ENCODE measurements at places on chromosomes 1 and 21. TPM values are rescaled to one million over a fixed set of nuclear protein-coding genes. Genes with fewer than 3 reads are reported as not detected.

C1orf141 gene
- not detected for polyA plus RNA-seq

LEFTY2 gene
- polyA plus RNA-seq = 0.10 TPM

FAM76A gene
- 2.7 TPM for polyA plus RNA-seq

LRRC38 gene
- 5.1 TPM for polyA plus RNA-seq

FNDC10 gene
- 0.34 TPM for polyA plus RNA-seq

BEST4 gene
- polyA plus RNA-seq = not detected

KRTAP20-2 gene
- not detected for polyA plus RNA-seq

CRP gene
- polyA plus RNA-seq = 0.05 TPM

COL8A2 gene
- 0.10 TPM for polyA plus RNA-seq

PLEKHA6 gene
- polyA plus RNA-seq = 0.92 TPM

OBSCN gene
- 397 TPM for polyA plus RNA-seq

DNA sequence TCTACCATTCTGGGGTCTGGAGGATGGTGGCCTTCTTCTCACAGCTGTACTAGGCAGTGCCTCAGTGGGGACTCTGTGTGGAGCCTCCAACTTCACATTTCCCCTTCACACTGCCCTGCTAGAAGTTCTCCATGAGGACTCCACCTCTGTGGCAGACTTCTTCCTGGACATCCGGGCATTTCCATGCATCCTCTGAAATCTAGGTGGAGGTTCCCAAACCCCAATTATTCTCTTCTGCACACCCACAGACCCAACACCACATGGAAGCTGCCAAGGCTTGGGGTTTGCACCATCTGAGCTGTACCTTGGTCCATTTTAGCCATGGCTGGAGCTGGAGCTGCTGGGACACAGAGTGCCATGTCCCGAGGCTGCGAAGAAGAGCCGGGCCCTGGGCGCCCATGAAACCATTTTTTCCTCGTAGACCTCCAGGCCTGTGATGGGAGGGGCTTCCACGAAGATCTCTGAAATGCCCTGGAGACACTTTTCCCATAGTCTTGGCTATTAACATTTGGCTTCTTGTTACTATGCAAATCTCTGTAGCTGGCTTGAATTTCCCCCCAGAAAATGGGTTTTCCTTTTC, 170.5 kb downstream of the FOXD2 start:
- no peak for DNase-seq

- DNase-seq = no peak
These were observed 33.5 kb downstream of the CAPN8 start for GRCh38 chr1:223631956-223632355.

DNA sequence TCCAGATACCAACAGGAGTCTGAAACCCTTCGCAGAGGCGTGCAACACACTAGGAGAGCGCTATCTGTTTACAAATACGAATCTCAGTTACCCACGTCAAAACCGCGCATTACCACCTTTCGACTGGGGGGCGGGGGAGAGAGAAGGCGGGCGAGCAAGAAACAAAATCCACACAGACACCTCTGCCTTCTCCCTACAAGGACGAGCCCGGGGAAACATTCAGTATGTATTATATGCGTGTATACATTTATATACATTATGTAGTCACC, 722 bp downstream of the TUT4 start:
- DNase-seq = peak; percentile 65

- no peak for DNase-seq
These were observed 21.8 kb downstream of the CAPN2 start for GRCh38 chr1:223733898-223734852.

GRCh38 chr1:48848035-48848434, 71.3 kb upstream of the BEND5 start:
- no peak for DNase-seq

DNA sequence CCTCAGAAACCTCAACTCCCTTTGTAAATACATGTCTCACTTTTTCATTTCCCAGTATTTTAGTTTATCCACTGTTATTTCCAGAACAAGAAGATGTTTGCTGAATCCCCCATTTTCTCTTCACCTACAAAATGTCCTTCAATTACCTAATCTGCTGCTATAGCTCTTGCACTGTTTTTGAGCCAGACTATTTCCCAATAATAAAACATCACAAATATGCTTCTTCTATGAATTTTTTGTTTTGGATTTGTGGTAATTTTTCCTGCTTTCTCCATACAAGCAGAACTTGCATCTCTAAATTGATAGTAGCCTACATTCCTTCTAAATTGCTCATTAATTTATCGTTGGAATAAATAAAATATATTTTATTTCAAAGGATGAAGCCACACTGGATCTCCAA, 199.6 kb upstream of the C1orf87 start:
- DNase-seq = no peak

DNA sequence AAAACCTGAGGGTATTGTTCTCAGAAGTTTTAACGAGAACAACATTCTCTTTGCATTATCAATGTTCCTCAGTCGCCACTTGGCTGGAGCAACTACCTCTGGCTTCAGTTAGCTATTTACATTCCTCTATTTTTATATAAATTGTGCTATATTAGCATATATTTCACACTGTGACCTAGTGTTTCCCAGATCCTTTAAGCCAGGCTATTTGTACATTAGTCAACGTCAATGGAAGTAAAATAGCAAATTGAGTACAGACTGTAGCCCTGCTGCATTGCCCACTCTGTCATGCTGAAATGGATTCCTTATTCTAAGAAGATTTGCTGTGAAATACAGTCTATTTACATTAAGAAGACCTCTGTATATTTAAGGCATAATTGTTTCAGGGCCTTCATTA, 213.8 kb downstream of the ROR1 start:
- no peak for DNase-seq

GRCh38 chr1:100706856-100707255, 12.7 kb upstream of the VCAM1 start:
- DNase-seq = no peak

- no peak for DNase-seq
These were observed 14.1 kb upstream of the LMNA start for GRCh38 chr1:156100205-156100995.

DNA sequence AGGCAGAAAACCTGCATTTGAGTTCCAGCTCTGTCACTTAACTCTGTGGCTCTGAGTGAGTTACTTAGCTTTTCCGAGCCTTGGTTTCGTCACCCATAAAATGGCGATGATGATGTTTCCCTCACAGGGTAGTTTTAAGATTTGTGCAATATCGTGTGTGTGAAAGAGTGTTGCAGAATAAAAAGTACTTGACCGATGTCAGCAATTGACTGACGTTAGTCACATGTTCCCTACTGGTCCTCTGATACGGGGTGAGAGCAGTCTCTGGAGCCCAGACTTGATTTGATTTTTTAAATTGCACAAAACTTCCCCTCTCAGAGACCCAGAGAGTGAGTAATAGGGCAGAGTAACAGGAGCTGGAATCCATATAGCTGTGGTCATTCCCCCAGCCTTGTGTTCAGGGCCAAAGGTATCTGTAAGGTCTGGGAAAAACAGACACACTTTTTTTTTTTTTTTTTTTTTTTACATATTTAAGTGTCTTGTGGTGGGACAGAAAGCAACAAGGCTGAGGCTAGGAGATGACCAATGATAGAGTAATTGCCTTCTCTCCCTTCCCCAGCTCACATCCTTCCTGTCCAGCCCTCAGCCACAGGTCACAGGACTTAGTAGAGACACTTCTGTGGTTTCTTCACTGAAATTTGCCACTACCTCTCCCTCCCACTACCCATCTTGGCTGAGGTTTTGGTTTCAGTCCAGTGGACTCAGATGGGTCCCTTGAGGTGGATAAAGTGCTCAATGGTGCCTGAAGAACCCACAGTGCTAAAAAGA, 2.0 kb downstream of the FCER1G start:
- no peak for DNase-seq

DNA sequence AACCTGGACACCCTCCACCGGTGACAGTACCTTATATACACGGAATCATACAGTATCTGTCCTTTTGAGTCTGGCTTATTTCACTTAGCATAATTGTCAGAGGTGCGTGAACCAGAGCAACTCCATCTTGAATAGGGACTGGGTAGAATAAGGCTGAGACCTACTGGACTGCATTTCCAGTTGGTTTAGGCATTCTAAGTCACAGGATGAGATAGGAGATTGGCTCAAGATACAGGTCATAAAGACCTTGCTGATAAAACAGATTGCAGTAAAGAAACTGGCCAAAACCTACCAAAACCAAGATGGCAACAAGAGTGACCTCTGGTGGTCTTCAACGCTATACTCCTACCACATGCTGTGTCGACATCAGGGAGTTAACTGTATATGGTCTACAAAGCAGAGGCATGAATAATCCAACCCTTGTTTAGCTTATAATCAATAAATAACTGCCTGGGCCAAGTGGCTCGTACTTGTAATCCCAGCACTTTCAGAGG, 1.4 kb upstream of the FDPS start:
- DNase-seq = no peak

GRCh38 chr1:154996966-154997701, 3.7 kb downstream of the LENEP start:
- DNase-seq = peak; percentile 39

- DNase-seq = no peak
These were observed 167.6 kb downstream of the PCBP3 start for GRCh38 chr21:45811136-45811535.

DNA sequence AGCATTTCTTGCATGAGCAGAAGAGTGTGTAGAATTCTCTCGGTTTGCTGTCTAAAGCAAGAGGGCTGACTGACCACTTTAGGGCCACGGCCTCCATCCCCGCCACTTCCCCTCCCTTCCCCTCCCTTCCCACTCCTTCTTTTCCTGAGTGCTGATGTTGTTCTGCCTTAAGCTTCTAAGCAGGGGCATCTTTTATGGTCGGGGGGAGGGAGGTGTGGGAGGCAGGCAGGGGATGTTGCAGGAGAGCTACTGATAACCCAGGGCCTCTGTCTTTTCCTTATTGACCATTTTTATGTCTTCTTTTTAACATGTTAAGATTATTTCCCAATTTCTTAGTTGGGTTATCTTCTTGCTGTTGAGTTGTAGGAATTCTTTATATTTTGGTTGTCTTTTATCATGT, 15.1 kb downstream of the USP25 start:
- no peak for DNase-seq

DNA sequence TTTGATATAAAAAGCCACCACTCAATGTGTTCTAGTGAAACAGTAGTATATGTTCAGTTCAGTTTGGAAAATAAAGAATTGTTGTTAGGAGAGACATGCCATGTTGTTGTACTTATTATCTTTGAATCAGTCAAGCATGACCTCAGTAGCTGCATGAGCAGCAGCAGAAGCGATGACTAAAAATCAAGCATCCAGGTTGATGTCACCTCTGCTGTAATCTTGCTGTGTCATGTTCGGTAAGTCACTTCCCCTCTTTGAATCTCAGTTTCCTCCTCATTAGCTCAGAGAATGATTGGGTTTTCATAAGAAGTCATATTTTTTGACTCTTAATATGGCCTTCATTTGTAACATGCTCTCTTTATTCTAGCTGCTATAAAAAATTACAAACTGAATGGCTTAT, 428.4 kb upstream of the B3GALT2 start:
- DNase-seq = no peak

- DNase-seq = no peak
These were observed 654.2 kb upstream of the PKN2 start for GRCh38 chr1:88029899-88030298.

- DNase-seq = no peak
These were observed 63.5 kb upstream of the DMRTB1 start for GRCh38 chr1:53395671-53396215.

DNA sequence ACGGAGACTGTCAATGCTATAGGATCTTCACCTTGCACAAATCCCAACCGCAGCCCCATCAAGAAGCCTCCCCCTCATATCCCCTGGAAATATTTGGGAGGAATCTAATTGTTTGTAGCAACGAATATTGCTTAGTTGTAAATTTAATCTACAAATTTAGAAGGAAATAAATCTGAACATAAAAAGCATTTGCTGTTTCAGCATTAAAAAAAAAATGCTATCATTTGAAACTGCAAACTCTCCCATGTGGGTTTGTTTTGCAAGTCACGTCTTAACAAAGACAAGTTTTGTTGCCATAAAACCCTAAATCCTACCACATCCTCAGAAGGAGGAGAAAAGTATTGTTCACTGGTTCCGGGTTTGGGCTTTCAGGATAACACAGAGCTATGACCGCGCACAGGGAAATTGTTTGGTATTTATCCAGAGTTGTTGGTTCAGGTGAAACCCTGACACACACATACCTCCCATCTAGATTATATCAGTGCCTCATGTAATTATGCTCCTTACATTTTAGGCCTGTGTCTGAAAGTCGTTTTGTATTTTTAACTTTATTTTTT, 279.6 kb downstream of the TM2D1 start:
- no peak for DNase-seq

DNA sequence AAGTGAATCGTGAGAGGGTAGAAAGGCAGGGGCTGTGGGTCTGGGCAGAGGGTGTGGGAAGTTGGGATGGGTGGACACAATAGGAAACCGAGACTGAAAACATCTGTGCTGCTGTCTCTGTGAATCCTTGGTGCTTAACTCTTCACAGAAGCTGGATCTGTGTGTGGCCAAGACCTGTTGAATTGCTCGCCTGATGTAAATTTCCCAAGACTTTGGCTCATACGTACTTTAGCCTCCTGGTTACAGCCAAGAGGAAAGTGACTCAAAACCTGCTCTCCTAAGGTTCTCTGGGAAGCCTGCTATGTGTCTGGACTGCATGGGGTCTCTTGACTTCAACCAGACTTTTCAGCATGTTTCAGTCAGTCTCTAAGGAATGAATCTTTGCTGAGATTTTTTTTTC, 270.3 kb downstream of the RWDD3 start:
- no peak for DNase-seq

- no peak for DNase-seq
These were observed 3.0 kb downstream of the YARS1 start for GRCh38 chr1:32813941-32814739.

- DNase-seq = no peak
These were observed 38.6 kb upstream of the RCAN3 start for GRCh38 chr1:24463776-24464735.

DNA sequence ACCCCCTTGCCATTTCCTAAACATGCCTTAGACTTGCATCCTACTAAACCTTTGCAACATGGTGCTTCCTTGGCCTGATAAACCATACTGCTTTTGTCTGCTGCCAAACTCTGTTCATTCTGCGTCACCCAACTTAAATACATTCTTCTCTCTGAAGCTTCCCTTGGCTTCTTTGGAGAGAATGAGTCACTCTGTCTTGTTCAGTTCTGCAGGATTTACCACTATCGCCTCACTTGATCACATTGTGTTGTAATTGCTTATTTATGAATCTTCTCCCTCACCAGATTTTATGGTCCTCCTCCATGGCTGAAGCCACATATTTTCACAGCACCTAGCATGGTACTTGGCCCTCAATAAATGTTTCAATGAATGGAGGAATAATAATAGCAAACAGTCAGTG, 21.7 kb upstream of the TUT4 start:
- no peak for DNase-seq

- no peak for DNase-seq
These were observed 289.8 kb upstream of the SNX7 start for GRCh38 chr1:98371764-98372163.

DNA sequence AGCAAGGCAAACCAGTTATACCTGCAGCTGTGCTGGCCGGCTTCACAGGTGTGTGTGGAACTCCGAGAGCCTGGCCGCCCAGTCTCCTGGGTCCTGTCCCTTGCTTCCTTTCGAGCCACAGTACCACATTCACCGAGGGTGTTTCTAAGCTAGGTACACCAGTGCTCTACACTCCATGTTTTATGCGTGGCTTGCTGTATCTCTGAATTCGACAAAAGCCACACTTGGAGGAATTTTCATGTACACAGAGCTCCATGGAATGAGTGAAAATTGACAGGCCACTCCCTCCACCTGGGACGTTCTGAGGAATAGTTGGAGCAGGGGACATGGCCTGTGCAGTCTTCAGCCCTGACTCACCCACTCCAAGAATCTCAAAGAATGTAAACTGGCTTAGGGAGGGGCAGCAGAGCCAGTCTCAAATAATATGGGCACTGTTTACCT, 14.0 kb downstream of the ETS2 start:
- no peak for DNase-seq

Data from psoas muscle (tissue), 8 donors.